ENCODE measurements at places on chromosomes 13 and 19.

DNA sequence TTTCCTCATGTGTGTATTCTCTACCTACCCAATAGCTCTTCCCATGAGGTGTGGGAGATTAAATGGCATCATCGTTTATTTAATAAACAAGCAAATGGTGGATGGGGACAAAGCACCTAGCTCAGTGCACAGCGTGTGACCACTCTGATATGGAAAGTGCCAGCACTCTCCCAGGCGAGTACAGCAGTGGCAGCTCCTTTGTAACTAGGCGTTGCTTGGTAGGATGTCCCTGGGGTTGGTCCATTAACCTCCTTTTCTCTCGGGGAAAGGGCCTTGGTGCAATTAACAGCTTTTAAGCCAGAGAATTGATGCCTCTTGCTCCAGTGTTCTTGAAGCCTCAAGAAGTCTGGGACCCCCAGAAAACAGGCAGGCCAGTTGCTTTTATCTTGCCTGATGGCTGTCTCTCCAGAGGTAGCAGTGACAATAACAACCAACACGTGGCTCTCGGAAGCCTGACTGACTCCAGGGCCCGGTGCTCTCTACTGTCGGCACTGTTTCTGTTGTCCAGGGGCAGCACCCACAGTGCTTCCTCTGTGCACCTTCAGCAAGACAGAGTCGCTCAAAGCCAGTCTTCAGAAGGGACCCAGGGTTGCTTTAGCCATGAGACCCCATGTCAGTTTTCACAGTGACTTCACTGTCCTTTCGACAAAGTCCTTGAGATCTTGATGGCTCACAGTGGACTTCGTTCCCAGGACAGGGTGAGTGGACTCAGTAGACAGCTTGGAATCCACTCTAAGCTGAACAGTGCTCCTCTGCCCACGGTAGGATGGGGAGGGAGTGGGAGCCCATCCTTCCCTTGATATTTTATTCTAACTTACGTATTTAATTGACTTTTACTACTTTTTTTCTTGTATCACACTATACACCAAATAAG is 33.9 kb upstream of the NPAS1 start:
- no peak for DNase-seq

DNA sequence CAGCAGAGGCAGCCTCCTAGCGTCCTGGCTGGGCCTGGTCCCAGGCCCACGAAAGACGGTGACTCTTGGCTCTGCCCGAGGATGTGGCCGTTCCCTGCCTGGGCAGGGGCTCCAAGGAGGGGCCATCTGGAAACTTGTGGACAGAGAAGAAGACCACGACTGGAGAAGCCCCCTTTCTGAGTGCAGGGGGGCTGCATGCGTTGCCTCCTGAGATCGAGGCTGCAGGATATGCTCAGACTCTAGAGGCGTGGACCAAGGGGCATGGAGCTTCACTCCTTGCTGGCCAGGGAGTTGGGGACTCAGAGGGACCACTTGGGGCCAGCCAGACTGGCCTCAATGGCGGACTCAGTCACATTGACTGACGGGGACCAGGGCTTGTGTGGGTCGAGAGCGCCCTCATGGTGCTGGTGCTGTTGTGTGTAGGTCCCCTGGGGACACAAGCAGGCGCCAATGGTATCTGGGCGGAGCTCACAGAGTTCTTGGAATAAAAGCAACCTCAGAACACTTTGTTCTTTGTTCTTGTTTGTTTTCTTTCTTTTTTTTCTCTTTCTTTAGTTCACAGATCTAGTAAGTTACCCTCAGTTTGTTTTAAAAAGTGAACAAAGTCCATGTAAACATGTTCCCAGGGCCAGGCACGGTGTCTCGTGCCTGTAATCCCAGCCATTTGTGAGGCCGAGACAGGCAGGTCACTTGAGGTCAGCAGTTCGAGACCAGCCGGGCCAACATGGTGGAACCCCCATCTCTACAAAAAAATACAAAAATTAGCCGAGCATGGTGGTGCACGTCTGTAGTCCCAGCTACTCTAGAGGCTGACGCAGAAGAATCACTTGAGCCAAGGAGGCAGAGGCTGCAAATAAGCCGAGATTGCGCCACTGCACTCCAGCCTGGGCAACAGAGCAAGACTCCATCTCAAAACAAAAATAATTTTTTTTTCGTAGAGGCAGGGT is 10.2 kb downstream of the ANGPTL4 start:
- DNase-seq = peak; percentile 84

GRCh38 chr13:34901572-34901971 is 40.5 kb upstream of the NBEA start:
- no peak for DNase-seq

- DNase-seq = no peak
Observed at GRCh38 chr19:54335164-54335563, 3.8 kb downstream of the LILRA4 start.

DNA sequence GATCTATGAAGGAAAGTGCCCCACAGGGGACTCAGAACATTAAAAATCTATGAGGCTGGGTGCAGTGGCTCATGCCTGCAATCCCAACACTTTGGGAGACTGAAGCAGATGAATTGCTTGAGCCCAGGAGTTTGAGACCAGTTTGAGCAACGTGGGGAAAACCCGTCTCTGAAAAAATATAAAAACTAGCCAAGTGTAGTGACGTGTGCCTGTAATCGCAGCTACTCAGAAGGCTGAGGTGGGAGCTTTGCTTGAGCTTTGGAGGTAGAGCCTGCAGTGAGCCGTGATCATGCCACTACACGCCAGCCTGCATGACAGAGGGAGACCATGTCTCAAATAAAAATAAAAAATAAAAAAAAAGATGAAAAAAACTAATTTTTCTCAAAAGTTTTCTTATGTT is 1070.6 kb downstream of the PCDH9 start:
- DNase-seq = no peak

DNA sequence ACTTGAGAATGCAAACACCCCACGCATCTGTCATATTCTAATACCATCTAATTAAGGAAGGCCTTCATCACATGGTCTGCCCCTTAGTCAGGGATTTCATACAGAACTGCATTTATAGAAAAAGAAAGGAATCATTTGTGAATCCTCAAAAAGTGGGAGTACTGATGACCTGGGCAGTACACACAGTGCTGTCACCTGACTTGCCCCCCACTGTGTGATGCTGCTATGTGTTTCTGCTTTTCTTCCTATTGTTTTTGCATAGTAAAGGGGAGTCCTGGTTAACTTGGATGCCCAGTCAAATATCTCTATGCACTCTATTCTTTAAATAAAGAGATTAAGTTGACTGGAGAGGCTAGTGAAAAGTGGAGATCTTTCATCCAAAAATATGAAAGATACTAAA is 1921.2 kb upstream of the PRR20A start:
- no peak for DNase-seq

GRCh38 chr13:30504081-30504480 is 38.3 kb upstream of the HMGB1 start:
- no peak for DNase-seq

DNA sequence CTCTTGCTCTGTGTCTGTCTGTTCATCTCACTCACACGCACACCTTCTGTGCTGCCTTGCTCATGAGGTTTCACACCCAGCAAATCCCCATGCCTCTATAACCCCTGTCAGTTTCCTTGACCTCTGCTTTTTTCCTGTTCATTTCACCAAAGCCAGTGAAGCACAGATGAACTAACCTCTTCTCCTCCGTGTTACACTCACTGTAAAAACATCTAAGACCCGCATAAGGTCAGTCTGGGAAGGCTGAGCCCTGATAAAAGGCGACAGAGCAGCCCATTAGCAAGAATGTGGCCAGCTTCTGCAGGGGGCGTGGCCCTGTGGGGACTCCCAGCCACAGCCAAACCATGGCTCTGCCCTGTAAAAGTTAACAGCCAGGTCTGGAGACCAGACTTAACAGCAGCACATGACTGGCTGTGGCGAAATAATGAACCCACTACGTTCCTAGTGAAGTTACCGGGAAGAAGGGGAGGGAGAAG is 42.8 kb upstream of the NPAS1 start:
- DNase-seq = peak; percentile 80

DNA sequence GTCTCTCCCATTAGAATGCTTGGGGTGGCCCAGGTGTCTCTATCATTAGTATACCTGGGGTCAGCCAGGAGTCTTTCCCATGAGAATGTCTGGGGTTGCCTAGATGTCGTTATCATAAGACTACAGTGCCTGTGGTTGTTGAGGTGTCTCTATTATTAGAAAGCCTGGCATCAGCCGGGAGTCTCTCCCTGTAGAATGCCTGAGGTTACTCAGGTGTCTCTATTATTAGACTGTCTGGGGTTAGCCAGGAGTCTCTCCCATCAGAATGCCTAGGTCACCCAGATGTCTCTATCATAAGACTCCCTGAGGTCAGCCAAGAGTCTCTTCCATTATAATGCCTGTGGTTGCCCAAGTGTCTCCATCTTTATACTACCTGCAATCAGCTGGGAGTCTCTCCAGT is 1541.1 kb downstream of the UQCRFS1 start:
- peak; percentile 48 for DNase-seq

DNA sequence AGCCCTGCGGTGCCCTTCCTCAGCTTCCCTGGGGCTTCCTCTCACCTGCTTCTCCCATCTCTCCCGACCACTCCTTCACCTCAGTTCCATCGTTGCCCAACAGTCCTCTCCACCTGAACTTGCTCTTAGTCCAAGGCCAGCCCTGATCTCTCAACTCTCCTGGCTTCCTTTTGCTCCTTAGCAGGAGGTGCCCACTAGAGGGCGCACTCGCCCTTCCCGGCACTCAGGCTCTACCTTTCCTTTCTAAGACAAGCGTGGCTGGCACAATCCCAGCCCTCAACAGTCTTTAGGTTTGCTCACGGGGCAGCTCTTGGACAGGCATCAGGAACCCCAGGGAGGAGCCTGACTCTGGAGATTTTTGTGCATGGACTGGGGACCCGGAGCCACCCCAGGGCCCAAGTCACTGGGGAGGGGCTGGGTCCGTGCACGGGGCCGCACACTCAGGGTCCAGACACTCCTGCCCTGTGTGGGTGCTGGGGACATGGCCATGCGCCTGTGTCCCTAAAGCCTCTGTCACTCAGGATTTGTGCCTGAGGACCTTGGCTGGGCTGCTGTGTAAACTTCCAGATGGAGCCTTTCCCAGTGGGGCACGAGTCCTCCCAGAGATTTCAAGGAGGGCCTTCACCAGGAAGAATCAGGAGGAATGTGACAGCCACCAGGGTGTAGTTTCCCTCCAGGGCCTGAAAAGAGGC is 12.1 kb upstream of the CEACAM8 start:
- DNase-seq = no peak

GRCh38 chr19:5001615-5002014 is 32.7 kb downstream of the KDM4B start:
- DNase-seq = no peak

DNA sequence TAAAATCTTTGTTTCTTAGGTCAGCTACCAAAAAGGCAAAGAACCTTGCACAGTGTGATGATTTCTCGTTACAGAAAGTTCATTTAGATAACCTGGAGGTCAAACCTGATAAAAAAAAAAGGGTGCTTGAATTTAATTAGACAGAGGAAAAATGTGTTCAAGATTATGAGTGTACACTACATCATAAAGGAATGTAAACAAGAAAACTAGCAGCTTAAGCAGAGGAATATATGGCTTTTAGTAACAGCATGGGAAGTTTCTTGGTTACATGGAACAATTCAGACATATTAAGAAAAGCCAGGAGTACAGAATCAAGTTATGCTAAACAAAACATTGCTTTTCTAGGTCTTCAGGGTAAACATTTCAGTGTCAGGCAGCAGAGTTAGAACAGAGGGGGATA is 32.9 kb downstream of the ING1 start:
- no peak for DNase-seq

DNA sequence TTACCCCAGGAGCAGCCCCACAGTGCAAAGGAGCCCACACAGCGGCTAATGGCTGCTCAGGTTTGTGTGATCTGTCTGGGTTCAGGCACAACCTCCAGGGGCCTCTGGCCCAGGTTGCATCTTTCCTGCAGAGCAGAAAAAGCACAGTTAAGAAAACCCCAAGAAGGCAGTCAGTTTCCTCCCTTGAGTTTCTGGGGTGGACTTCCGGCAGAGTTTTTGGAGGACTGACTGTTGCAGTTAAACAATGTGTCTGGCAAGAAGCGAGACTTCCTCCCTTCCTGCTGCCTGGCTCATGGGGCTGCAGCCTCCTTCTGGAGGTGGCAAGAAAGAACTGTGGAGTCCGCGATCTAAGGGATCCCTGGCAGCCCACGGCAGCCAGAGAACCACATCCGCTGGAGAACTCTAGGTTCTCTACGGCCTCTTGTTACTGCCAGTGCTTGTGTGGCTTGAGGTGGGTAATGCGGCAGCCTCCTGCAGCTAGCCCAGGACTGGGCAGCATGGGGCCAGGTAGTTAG is 114.4 kb downstream of the ZDHHC20 start:
- DNase-seq = no peak

GRCh38 chr13:71291842-71292146 is 575.2 kb downstream of the DACH1 start:
- no peak for DNase-seq

DNA sequence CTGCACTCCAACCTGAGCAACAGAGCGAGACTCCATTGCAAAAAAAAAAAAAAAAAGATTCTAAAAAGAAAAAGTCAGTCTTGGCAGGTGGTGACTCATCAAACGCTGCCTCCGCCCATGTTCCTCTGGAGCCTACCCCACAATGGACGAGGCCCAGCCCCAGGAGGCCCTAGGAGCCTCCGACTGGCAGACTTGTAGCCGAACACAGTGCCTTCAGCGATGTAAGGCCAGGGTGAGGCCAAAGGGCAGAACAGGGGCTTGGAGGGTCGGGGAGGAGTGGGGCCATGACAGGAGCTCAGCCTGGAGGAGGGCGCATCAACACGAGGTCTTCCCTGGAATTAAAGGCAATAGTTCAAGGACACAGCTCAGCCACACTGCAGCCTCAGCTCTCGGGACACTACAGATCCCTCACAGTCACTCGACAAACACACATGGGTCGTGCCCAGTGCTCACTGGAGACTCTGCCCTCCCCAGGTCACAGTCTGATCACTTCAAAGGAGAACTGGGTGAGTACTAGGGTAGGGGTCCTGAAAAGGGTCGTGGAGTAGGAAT is 5.1 kb downstream of the USE1 start:
- DNase-seq = peak; percentile 75

DNA sequence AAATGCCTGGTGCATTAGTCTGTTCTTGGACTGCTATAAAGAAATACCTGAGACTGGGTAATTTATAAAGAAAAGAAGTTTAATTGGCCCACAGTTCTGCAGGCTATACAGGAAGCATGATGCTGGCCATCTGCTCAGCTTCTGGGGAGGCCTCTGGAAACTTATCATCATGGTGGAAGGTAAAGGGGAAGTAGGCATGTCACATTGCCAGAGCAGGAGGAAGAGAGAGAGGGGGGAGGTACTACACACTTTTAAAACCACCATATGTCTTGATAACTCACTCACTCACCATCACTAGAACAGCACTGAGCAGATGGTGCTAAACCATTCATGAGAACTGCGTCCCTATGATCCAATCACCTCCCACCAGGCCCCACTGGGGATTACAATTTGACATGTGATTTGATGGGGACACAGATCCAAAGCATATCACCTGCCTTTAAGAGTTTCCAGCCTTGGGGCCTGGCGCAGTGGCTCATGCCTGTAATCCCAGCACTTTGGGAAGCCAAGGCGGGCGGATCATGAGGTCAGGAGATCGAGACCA is 219.0 kb downstream of the KATNAL1 start:
- DNase-seq = no peak

- DNase-seq = no peak
Observed at GRCh38 chr19:38717051-38717450, 27.2 kb downstream of the CAPN12 start.
